ENCODE measurements at places on chromosomes 11 and 22.

- DNase-seq, result no peak
Observed at GRCh38 chr11:34480314-34480713, 33.3 kb downstream of the ELF5 start.

DNA sequence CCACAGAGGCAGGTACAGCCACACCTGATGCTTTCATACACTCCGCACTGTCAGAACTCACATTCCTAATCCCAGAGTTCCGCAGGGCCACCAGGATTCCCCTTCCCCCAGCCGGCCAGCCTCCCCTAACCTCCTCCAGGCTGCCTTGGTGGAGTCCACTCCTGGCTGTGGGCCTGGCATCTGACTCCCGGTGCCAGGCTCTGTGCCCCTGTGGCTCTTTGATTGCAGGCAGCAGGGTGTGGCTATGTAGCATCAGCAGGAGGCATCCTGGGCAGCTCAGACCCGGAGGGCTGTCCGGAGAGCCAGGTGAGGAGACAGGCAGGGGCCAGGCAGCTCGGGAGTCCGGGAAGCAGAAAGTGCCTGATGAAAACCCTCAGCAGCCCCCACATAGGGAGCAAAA is 1432.9 kb downstream of the BRD1 start:
- DNase-seq, result no peak

DNA sequence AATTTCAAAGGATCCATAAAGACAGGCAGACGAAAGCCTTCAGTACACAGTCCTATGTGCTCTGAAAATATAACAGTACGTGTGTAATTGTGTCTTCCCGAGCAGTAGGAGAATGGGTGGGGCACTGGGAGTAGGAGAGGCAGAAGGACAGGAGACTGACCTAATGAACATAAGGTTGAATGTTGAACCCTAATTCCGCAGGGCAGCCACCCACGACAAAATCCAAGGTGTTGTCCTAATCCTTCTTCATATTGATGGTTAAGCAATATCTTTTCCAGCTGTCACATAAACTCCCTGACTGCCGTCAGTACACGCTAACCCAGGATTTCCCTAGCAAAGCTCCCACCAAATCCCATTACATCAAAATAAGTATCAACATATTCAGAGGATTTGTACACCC is 34.5 kb downstream of the SPATA19 start:
- no peak for DNase-seq

GRCh38 chr11:116217006-116217405 is 555.8 kb downstream of the BUD13 start:
- DNase-seq, result no peak

- DNase-seq, result no peak
Observed at GRCh38 chr11:130464291-130464812, 15.9 kb downstream of the ADAMTS15 start.

DNA sequence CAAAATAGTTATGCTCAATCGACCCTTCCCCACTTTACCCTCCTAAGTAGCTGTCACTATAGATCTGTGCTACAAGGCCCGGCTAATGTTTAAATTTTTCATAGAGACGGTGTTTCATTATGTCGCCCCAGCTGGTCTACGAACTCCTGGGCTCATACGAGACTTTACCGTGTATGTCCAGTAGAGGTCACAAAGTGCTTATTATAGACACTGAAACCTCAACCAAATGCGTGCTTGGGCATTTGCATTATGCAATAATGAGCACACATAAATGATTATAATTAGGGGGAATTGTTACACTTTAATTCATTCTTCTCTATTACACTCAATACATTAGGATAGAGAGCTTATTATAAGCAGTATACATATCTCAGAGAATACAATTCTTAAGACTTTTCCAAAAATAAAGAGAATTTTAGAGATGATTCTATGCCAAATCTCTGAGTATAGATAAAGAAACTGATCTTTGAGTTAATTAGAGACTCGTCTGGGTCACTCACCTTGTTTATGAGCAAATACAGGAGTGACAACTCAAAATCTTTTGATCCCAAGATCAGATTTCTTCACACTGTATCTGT is 12.5 kb upstream of the MRPL16 start:
- DNase-seq, result peak; percentile 70

DNA sequence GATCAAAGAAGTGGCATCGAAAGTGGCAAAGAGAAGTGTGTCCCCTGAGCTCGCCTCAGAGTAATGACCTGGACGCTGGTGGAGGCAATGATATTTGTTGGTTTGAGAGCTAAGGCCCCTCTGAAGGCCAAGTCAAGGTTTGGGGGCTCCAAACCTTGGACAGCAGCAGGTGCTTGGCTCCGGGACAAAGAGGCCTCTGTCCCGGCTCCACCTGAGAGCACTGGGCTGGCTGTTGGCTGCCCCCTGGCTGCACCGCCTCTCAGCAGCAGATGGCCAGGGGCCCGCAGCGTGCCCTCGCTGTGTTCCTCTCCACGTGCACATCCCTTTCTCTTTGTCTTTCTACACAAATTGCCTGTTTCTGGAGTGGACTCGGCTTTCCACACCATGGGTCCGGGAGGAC is 301.3 kb downstream of the NTM start:
- peak; percentile 48 for DNase-seq

DNA sequence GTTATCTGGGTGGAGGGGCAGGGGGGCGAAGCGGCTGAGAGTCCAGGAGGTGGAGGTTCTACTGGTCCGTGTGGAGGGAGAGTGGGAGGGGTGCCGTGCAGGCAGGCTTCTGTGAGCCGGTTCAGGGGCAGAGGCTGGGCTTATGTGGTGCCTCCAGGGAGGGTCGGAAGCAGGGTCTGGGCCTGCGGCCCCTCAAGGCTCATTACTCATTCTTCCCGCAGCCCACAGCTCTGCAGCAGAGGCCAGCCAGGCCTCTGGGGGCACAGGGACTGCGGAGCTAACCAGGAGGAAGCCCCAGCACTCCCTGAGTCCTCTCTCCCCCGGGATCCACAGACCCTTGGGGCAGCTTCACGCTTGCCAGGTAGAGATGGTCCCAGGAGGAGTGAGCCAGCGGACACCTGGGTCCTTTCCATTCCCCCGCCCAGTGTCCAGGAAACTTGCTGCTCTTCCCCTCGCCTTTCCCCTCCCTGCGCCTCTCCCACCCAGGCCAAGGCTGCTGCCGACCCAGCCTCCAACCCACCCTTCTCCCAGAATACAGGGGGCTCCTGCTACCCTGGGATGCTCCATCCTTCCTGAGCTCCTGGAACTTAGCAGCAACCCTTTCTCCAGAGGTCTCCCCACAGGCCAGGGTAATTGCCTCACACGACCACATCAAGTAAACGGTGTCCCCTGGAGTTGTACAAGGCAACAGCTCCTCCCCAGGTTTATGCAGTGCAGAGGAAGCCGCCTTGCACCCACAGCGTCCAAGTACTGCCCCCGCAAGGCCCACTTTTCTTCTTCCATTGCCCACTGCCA is 6.3 kb downstream of the NRXN2 start:
- DNase-seq, result no peak

DNA sequence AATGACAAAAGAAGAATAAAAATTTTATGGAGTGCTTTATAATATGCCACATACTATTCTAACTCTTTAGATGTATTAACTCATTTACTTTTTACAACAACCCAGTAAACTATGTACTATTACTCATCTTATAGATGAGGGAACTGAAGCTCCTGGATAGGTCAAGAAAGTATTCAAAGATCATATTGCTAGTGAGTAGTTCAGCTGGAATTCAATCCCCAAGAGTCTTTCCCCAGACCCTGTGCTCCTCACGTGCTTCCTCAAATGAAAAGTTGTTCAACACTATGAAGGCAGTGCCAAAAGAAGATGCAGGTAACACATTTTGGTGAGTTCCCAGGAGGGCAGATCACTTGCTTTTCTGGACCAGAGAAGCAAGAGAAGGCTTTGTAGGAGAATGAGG is 46.8 kb downstream of the BTG4 start:
- no peak for DNase-seq

GRCh38 chr11:86625544-86625943 is 46.9 kb downstream of the ME3 start:
- DNase-seq, result no peak

DNA sequence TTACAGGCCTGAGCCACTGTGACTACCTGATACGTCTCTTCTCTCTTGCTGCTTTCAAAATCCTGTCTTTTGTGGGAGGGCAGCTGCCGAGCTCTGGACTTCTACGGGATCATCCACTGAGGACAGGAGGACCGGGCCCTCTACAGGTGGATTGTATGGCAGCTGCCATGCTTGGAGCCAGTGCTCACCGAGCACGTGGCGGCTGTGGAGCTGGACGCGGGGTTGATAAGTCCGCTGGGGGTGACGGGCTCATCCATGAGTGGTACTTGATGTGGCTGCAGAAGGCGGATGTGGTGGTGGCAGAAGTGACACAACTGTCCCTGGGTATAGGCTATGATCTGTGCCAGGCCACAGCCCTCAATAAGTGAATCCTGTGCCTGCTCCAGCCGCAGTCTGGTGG is 1.8 kb upstream of the CYP2D6 start:
- DNase-seq, result no peak

GRCh38 chr22:43533656-43534428 is 122.0 kb downstream of the MPPED1 start:
- no peak for DNase-seq

GRCh38 chr11:8365216-8365941 is 101.7 kb upstream of the LMO1 start:
- DNase-seq, result no peak

DNA sequence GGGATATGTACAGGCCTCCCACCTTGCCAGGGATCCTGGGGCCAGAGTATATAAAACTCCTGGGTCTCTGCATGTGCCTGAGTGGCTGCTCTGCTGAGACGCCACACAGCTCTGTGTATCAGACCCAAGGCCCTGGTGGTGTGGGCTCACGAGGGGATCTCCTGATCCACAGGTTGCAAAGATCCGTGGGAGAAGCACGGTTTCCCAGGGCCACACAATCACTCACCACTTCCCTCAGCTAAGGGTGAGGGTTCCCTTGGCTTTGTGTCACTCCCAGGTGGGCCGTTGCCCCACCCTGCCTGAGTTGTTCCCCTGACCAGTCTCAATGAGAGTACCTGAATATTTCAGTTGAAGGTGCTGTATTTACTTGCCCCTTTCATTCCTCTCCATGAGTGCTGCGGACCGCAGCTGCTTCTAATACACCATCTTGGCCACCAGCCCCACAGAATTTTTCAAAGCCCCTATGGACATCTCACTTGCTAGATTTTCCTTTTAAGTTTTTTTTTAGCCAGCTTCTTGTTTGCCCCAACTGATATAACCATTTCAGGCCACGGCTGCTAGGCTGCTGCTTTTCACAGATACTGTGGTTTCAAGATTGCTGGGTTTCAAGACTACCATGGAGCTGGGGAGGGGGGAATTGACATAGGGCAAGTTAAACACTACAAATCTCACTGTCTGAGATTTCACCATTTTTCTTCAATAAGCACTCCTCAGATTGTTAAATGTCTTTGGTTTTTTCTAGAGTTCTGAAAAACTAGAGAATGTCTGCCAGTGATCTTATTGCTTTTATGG is 13.7 kb upstream of the DEPDC7 start:
- no peak for DNase-seq

DNA sequence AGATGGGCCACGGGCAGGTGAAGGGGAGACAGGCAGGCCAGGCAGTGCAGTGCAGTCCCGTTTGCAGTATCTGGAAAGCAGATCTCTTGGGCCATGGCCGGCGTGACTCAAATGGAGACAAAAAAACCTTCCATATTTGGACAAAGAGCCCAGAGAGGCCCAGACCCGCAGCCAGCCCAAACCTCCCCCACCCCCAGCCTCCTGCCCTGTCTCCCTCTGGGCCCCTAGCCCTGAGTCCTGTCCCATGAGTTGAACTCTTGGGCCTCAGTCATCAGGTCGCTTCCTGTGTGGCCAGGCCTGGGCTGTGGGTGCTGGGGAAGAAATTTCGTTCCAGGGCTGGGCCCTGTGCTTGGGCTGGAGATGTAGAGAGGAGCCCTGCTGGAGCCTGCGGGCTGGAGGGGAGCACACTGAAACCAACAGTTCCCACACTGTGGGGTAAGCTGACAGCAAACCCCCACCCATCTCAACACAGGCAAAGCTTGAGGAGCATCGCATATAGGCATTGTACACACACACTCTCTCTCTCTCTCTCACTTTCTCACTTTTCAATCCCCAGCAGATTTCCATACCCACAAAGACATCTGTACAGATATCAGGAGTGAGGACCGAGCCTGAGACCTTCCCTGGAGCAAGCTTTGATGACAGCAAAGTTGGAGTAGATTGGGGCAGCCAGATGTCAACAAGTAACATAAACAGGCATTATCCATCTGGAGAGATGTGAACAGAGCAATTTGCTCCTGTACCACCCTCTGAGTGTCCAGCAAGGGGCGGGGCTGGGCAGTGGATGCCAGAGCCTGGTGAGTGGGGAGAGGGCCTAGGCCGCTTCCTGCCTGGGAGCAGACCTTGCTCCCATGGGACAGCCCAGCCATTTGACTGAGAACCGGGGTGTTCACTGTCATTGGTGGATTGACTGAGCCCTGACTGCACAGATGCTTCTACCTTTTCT is 17.2 kb downstream of the ARHGEF17 start:
- DNase-seq, result no peak
